ENCODE measurements at places on chromosomes 12 and 14.

DNA sequence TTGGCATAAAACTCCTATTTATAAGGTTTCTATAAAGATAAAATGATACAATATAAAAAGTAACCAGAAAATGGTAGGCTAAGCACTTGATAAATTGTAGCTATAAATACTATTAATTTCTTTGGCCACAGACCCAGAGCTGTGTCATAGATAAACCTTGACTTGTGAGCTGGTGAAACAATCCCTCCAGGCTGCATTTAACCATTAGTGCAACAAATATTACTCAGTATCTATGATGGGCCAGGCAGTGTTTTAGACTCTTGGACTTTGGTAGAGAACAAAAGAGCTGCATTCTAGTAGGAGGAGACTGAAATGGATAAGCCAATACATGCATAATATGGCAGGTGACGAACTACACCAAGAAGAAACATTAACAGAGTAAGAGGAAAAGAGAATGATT, 178.1 kb downstream of the BTG1 start:
- DNase-seq, result no peak

DNA sequence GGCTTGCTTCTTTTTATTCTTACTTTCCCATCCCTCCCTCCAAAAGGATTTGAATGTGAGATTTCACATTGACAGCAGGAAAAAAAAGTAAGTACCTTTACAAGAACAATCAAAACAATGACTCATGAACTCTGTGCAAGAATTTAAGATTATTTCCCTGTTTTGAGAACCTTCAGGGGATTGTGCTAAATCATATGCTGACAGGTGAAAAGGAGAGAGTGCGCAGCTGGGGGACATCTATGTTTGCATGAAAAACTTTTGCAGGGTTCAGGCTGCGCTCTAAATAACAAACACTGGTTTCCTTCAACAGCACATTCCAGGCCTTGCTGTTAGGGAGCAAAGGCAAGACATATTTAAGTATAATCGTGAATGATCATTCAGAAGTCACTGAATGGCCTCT, 27.3 kb downstream of the RERG start:
- DNase-seq, result no peak

DNA sequence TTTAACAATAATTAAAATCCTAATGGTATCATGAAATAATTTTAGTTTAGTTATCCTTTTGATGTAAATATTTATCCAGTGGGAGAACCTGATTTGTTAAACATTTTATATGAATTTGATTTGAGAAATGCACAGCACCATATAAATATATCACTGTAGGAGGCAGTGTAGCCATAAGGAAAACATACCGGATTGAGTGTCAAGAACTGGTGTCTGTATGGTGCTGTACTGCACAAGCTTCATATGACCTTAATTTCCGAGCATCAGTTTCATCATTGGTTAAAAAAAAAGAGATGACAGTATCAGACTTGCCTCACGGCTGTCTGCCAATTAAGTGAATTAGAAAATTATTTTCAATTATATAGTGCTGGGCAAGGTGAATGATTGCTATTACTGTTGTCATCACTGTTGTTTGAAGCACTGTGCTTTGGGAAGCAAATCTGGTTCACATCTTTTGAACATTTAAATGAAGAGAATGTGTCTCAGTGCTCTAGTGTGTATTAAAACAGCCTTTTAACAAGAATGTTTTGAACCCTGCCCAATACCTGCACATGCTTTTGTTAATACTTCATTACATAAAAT, 72.1 kb downstream of the TMTC2 start:
- DNase-seq, result no peak

DNA sequence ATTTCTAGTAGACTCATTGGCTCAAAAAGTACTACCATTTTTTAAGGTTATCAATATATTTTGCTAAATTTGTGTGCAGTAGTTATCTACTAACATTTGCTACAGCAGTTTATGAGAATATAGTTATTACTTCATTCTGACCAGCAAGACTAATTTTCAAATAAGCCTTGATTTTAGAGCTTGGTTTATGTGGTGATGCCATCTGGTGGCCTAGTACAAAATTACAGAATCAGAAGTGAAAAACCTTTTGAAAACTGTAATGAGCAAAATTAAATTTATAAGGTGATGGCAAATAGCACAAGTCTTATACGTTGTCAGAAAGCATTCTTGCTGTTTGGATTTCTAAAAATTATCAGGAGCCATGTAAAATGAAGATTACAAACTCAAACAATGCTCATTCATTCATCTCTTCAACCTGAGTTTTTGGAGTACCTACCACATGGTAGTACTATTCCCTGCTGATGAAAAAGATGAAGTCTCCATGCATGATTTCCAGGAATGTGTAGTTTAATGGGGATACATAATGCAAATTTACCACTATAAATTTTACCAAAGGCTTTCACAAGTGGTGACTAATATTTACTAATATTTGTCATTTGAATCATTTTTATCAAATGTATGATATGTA, 51.0 kb downstream of the MAGOHB start:
- peak; percentile 65 for DNase-seq

DNA sequence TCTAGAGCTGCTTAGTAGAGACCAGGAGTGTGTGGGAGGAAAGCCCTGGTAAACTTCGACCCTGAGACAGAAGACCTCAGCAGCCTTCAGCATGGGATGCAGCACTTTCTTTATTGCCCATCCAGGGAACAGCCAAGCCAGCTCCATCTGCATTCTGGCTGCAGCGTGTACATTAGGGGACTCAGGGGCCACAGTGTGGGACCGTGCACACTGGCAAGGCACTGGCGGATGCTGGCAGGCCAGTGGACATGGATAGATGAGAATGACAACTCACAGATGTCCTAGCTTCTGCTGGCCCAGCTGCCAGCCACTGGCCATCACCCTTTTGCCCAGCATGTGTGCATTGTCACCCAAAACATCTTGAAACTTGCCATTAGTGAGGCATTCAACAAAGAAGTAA, 12.5 kb downstream of the PLD4 start:
- no peak for DNase-seq

Data from RKO (cell line).